T-helper 17 cell (primary cell): ENCODE measurements at places on chromosomes 7 and 10. TPM values are rescaled to one million over a fixed set of nuclear protein-coding genes. Genes with fewer than 3 reads are reported as not detected.

The LIPF gene
- not detected for total RNA-seq

The CCDC7 gene
- 73.0 TPM for total RNA-seq

The SAMD9 gene
- 25.7 TPM for total RNA-seq

The VWDE gene
- total RNA-seq, result 7.0 TPM

The ZNF107 gene
- 13.5 TPM for total RNA-seq

The INHBA gene
- total RNA-seq, result 0.12 TPM
